ENCODE measurements at places on chromosomes 3 and 15.

- no peak for DNase-seq
Observed at GRCh38 chr3:55870594-55870993, 383.5 kb upstream of the WNT5A start.

GRCh38 chr3:95721938-95722337 lies 1092.5 kb upstream of the EPHA6 start:
- DNase-seq, result no peak

- DNase-seq, result no peak
Observed at GRCh38 chr15:42274702-42274989, 1.4 kb upstream of the TMEM87A start.

DNA sequence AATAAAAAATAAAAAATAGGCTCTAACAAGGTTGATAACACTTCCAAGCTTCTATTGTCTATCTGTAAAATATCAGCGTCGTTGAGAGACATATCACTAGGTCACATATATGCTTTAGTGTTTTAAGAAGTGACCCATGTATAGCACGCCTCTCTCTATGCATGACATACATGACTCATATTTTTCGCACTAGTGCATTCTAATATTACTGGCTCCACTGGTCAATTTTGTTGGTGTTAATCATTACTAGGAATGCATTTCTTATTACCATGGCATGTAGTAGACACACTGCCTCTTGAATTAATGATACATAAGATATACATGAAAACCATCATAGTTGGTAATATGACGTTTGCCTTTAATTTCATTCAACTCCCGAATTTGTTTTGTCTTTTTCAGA lies 203.1 kb downstream of the CHL1 start:
- no peak for DNase-seq

GRCh38 chr3:133424937-133425869 lies 25.3 kb downstream of the BFSP2 start:
- no peak for DNase-seq

DNA sequence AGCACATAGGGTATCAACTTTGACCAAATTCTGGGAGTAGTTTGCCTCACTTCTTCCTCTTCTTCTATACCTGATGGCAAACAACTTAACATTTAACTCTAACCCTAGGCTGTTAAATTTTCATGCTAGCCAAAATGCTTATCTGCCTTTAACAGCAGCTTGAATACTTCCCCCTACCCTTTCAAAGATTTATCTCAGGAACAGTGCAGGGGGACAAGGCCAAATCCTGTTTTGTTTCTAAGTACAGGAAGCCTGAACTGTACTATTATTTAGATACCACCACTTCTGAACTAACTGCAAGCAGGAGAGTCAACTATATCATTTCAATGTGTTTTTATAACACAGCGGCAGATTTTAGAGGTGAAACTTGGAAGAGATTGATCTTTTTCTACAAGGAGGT lies 104.0 kb upstream of the CNTN6 start:
- no peak for DNase-seq

DNA sequence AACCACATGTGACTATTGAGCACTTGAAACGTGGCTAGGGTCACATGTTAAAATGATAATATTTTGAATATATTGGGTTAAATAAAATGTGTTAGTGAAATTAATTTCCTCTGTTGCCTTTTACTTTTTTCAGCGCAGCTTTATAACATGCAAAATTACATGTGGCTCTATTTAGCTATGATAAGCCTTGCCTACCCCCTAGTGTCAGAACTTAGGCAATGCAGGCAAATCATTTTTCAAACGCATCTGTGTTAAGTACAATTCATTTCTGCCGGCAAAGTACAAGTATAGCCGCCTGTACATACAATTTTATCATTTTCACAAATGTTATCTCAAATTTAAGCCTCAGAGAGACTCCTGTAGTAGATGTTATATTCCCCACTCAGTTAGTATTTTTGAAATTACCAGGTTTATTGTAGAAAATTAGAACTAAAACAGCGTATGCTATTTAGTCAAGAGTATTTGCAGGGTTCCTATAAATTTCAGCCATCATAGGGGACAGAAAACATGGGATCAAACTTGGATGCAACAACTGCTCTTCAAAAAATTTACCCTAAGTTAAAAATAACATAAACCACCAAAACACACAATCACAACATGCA lies 56.1 kb downstream of the TAFA4 start:
- DNase-seq, result peak; percentile 55

DNA sequence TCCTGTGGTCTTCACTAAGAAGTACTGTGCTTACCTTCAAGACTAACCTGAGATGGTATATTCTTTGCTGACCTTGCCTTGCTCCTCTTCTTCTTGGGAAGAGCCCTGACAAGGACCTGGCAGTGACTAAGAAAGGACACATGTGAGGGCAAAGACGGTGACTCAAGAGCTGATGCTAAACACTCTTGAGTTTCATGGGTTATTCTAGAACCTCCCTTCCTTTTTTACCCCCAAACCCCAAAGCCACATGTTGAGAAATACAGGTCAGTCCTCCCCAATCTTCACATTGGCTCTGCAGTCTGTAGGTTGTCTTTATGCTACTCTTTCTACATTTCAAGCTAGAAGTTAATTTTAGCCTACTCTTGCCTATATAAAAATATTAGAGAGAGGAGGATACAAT lies 200.6 kb downstream of the SEMA6D start:
- DNase-seq, result no peak

DNA sequence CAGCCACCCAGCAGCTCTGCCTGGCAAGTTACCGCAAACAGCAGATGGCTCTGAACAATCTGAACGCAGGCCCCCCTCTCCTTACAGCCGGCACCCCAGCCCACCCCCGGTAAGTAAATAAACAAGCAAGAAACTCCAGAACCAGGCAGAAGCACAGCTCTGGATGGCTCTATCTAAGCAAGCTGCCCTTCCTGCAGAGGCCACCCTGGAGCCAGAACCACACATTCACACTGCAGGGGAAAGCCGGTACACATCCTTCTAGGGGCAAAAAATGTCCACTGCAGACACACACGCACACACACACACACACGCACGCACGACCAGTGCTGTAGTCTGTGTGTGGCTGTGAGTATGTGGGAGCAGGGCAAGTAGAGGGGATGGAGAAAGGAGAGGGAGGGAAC lies 63.9 kb downstream of the ADCY5 start:
- DNase-seq, result no peak

Measured in NCI-H526 treated with DMSO at 0.1 percent for 48 hours (cell line).